ENCODE measurements at places on chromosomes 1 and 21.

DNA sequence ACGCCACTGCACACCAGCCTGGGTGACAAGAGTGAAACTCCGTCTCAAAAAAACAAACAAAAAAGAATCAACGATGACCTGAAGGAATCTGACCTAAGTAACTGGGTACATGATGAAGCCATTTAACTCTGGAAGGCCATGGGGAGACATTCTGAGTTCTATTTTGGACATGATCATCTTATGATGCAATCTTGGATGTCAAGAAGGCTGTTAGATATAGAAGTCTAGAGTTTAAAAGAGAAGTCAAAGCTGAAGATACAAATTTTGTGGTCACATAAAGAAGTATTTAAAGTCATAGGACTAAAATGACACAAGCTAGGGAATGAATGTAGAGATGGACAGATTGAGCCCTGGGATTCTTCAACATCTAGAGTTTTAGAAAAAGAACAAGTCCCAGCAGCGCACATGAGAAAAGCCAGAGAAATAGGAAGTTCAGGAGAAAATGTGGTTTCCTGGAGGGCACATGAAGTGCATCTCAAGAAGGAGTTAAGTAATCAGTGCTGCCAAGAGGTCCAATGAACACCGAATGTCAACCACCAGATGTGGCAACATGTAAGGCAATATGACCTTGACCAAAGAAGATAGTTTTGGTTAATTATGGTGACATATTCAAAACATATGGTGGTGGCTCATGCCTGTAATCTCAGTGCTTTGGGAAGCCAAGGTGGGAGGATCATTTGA is 26.8 kb downstream of the ELK4 start:
- no peak for DNase-seq

- DNase-seq, result no peak
These were observed 135.8 kb downstream of the PTPRU start for GRCh38 chr1:29372108-29372507.

DNA sequence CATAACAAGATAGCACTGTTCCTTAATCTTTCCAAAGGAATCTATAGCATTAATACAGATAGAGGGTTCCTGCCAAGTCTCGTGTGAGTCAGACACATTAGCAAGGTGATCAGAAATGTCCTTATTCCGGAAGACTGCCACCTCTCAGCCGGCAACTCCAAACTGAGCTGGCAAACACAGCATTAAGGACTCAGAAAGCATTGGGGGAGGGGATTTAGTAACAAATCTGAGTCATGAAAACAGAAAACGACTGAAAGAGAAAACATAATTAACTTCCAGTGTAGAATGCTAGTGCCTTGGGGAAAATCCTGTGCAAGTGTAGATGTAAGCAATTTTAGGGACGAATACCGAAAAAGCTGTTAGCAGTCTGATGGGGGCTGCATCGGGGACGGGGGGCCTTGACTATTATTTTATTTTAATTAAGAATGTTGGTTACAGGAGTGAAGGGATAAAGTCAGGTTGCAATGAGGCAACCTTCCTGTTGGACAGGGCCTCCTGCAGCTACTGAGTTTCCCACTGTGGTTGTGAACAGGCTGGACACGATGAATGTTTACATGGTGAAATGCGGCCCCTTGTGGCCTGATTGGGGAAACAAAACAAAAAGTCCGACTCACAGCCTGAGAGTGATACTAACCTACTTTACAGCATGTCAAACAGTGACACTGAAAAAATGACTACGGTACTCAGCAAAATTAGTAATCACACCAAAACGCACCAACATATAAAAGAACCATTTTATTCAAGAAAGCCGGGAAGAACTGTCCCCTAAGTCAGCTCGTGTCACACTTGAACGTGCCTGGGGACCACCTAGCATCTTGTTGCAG is 20.7 kb downstream of the MIS18A start:
- DNase-seq, result peak; percentile 75

DNA sequence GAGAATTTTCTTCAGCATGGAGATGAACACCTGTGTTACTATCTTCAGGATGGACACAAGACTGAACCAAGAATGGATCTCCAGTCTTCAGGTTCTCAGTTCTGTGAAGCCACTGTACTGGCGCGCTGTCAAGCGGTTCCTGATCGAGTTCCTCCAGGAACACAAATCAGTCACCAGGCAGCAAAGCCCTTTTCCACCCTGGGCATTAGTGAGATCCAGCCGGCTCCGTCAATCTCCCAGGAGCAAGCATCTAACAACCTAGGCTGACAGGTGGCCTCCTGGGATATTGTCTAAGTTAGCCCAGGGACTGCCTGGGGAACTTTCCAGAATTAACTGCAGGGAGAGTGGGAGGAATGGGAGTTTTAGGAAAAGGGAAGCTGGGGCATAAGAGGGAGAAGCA is 9.7 kb upstream of the IGFN1 start:
- no peak for DNase-seq

GRCh38 chr1:1671365-1672119 is 12.7 kb upstream of the CDK11B start:
- DNase-seq, result no peak

DNA sequence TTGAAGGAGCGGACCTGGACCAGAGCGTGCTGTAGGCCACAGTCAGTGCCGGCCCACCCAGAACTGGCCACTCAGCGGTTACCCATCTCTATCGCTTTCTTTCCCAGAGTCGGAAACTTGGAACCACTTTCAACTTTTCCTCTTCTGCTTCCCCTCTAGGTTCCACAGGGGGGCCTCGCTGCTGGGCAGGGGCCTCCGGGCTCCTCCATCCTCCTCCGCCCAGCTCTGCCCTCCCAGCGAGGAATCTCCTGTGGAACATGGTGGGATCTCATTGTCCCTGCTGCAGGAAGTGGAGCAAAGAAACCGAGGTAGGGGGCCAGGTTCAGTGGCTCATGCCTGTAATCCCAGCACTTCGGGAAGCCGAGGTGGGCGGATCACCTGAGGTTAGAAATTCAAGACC is 139.2 kb downstream of the ETS2 start:
- DNase-seq, result no peak

DNA sequence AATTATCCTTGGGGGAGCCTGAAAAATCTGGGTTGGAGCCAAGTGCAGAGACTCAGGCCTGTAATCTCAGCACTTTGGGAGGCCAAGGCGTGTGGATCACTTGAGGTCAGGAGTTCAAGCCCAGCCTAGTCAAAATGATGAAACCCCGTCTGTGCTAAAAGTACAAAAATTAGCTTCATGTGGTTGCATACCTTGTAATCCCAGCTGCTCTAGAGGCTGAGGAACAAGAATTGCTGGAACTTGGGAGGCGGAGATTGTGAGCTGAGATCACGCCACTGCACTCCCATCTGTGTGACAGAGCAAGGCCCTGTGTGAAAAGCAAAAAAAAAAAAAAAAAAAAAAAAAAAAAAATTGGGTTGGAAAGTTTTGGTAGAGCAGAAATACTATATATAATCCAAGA is 1563.6 kb upstream of the PRMT6 start:
- DNase-seq, result peak; percentile 3

DNA sequence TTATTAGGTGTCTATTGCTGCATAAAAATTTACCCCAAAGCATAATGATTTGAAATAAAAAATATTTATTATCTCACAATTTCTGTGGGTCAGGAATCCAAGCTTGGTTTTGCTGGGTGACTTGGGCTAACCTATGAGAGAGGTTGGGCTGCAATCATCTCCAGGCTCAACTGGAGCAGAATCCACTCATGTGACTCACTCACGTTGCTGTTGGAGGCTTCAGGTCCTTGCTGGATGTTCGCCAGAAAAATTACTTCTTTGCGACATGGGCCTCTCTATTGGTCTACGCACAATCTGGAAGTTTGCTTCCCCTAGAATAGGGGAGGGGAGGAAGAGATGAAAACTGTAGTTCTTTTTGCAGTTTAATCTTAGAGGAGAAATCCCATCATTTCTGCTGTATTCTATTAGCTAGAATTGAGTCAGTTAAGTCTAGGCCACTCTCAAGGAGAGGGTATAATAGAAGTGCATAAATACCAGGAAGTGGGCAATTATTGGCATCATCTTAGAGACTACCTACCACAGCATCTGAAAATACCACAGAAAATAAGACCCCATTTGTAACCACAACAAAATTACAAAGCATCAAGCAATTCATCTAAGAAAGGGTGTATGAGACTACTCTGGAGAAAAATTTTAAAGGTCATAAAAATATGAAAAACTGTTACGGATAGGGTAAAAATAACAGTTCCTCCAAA is 5.7 kb upstream of the FASLG start:
- DNase-seq, result no peak

DNA sequence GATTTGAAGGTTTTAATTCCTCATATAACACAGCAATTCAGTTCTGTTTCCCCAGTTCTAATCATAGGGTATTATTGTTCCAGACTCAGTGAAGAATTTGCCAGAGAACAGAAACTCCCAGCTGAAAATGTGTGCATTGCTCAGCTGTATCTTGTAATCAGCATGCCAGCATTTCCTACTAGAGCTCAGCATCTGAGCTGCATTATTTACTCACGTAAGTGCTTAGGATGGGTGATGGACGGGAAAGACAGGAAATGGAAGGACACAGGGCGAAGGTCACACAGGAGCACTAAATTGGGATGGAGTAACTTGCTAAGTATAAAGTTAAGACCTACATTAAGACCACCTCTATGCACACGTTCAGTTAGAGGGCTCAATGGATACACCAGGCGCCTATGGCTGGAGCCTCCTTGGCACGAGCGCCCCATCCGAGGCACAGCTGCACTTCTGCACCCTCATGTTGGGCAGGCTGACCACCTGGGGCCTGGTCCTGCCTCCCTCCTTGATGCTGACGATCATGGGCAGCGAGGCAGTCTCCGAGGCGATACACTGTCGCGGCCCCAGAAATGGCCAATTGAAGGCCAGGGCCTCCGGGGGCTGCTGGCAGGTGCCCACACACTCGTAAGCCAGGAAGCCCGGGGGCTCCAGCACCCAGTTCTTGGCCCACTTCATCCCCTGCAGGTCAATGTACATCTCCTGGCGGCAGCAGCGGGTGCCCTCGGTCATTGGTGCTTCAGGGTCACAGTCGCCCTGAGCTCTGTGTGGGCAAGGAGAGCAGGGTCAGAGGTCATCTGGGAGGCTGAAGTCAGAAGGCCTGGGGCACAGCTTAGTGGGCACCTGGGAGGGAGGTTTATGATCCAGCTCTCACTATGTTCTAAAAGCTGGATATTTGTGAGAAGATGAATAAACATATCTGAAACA is 3.7 kb downstream of the LEFTY2 start:
- peak; percentile 47 for DNase-seq

DNA sequence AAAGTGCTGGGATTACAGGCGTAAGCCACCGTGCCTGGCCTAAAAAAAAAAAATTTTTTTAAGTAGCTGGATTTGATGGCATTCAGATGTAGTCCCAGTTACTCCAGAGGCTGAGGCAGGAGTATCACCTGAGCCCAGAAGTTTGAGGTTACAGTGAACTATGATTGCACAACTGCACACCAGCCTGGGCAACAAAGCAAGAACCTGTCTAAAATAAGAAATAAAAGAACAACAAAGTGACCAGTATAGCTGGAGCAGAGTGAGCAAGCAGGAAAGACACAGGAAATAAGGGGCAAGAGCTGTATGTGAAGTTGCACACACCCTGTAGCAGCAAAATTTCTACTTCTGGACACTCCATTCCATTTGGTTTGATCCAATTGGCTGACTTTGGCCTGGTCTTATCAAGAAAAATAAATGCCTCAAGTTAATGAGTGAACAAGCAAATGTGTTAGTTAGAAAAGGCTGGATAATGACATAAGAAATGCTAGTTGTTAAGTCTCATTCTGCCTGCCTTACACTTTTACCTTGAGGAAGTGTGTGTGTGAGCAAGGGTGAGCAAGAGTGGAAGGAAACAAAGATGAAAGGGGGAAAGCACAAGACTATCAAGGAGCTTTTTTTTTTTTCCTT is 7.9 kb downstream of the ATP5IF1 start:
- DNase-seq, result no peak

- no peak for DNase-seq
These were observed 59.4 kb downstream of the NRIP1 start for GRCh38 chr21:15005391-15005790.

DNA sequence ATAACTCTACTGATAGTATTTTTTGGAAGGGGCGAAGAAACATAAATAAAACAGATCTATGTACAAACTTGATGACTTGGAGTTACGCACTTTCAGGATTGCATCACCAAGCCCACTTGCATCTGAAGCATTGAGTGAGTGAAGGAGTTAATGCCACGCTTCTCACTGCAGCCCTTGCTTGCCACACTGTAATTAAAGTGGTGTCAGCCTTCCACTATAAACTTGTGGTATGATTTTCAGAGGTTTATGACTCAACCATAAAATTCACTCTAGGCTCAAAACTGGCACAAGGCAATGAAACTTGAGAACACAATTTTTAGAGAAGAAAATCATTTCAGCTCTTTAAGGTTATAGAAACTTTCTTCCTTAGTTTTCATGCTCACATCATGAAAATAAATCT is 93.9 kb upstream of the PRMT6 start:
- DNase-seq, result no peak

- no peak for DNase-seq
These were observed 24.7 kb downstream of the RNF2 start for GRCh38 chr1:185070051-185070450.

GRCh38 chr21:42040411-42041180 is 30.4 kb upstream of the ZBTB21 start:
- no peak for DNase-seq

DNA sequence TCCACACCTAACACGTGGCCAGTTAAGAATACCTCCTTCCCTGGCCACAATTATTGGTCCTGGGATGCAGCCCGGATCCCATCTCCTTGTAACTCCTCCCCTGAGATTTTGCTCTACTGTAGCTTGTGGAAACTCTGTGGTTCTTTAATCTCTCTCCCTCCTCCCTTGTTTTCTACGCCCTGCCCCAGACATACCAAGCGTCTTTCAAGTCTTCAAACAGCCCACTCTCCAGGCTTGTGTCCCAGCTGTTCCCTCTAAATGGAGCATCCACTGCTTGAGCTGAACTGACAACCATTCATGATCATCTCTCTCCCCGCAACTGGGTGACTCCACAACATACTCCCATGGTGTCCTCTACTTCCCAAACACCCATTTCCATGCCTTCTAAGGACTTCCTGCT is 111.6 kb downstream of the SIPA1L2 start:
- DNase-seq, result no peak

- peak; percentile 12 for DNase-seq
These were observed 2.1 kb downstream of the KDM5B start for GRCh38 chr1:202805886-202806844.

GRCh38 chr1:14598007-14598497 is 433 bp upstream of the KAZN start:
- no peak for DNase-seq

DNA sequence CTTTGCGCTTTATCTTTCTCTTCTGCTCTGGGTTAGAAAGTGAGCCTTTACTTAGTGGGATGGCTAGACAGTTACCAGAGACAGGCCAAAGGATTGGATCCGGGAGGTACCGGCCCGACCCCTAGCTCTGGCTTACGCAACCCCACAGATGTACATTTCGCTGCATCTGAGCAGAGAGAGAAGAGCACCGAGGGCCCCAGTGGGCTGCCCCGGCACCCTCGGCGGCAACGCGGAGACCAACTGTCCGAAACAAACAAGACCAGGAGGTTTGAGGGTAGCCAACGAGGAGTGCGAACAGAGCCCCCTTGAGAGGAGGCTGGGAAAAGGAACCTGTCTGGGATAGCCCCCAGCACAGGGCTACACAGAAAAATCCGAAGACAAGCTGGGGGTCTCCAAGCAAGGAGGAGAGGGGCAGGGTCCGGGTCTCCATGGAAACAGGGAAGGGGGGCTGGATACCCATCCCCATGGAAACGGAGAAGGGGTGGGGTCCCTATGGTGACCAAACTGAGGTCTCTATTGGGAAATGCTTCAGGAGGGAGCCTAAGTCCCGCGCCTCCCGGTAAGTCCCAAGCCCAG is 373 bp downstream of the MTF1 start:
- DNase-seq, result no peak

Data from skin of body (tissue), 3 donors.